ENCODE measurements at places on chromosomes 16 and 17.

DNA sequence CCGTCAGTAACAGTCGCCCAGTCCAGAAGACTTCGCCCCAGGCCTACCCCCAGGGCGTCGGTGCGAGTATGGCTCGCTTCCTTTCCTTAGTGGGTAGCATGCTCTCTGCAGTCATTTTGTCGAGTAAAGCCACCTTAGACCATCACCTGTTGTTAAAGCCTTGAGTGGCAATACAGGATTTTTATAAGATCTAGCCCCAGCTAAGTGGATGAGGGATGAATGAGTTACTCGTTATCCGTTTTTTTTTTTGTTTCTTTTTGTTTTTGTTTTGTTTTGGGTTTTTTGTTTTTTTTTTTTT, 322 bp upstream of the KLHL11 start:
- DNase-seq, result no peak

GRCh38 chr16:414395-415169, 10.9 kb upstream of the RAB11FIP3 start:
- DNase-seq, result no peak

DNA sequence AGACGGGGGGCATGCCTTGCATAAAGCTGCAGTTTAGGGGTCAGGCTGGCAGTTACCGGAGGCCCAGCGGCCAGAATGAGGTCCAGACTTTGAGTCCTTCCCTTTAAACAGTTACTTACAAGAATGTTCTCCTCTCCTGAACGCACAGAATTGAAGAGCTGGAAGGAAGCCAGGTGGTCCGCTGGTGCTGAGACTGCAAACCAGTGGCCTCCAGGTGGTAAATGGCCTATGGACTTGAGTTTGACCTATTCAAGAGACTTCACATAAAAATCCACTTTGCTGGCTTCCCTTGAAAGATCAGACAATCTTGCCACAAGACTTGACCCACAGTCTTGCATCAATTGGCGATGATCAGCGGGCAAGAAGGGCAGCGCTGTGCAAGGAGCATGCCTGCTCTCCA, 14.7 kb upstream of the SEZ6 start:
- no peak for DNase-seq

- no peak for DNase-seq
Observed at GRCh38 chr17:67456889-67457288, 79.8 kb downstream of the PITPNC1 start.

DNA sequence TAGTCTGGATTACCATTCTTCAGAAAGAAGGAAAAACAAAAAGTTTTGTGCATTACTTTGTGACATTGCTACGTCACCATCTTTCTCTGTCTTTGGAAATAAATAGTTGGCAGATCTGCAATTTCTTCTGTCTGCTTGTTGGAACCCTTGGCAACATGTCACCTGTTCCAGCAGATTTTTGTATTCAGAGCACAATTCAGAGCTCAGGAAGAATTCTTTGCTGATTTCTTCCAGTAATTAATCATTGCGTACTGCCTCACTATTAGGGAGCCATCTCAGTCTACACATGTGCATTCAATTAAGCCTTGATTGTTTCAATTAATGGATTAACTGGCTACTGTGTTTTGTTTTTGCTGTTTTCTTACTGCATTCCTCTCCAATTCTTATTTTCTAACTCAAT, 467.2 kb downstream of the CDH8 start:
- no peak for DNase-seq

- no peak for DNase-seq
Observed at GRCh38 chr17:10192972-10193371, 5.4 kb downstream of the GAS7 start.

- DNase-seq, result no peak
Observed at GRCh38 chr17:27572665-27573064, 58.3 kb upstream of the LGALS9 start.

DNA sequence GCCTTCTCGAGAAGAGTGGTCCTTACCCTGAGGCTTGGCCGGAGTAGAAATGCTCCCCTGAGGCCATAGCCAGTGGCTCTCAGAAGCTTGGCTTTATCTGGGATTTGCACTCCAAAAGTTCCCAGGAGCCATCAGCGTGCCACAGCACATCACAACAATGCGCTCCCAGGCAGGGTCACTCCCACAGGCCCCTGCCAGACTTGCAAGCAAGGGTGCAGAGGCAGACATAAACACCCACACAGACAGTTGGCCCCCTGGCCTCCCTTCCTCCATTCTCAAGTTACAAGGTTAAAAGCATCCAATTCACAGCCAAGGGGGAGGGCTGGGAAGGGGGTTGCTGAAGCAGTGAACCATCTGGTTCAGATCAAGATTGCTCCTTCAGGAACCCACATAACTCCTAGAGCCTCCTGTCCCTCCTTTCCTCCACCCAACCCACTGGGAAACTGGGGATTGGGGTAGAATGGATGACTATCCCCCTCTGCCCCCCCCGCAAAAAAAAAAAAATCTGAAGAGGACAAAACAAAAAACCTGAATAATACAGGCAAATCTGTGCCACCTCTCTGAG, 1.8 kb downstream of the ST3GAL2 start:
- no peak for DNase-seq

- no peak for DNase-seq
Observed at GRCh38 chr17:77498791-77499698, 358.3 kb downstream of the SEC14L1 start.

GRCh38 chr17:71117466-71117865, 948.1 kb downstream of the KCNJ2 start:
- DNase-seq, result no peak

DNA sequence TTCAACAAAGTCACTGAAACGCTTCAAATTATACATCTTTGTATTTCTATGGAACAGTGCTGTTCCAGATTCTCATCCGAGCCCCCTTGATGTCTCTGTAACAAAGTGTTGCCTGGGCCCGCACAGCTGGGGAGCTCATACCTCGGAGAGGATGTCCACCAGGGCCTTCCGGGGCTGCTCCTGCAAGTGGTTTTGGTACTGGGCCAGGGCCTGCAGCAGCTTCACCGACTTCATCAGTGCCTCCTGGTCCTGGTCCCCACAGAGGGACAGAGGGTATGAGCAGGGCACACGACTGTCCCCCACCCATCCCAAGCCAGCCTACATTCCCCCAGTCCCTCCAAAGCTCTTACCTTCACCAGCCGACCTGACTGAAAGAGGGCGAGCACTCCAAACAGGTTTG, 1.5 kb downstream of the MYBBP1A start:
- no peak for DNase-seq

Measured in stimulated activated CD8-positive, alpha-beta memory T cell treated with anti-CD3 and anti-CD28 coated beads, Interleukin-2, amount 100 ng/mL, for 1 hour (primary cell).